ENCODE measurements at places on chromosomes 1 and 21.
A peak's percentile ranks its signal among the peaks of the same experiment; 100 is the strongest.

GRCh38 chr1:161092621-161093028, 3.3 kb upstream of the NECTIN4 start:
- peak; percentile 43 for DNase-seq

GRCh38 chr1:67803380-67804279, 29.6 kb downstream of the GNG12 start:
- DNase-seq = no peak

DNA sequence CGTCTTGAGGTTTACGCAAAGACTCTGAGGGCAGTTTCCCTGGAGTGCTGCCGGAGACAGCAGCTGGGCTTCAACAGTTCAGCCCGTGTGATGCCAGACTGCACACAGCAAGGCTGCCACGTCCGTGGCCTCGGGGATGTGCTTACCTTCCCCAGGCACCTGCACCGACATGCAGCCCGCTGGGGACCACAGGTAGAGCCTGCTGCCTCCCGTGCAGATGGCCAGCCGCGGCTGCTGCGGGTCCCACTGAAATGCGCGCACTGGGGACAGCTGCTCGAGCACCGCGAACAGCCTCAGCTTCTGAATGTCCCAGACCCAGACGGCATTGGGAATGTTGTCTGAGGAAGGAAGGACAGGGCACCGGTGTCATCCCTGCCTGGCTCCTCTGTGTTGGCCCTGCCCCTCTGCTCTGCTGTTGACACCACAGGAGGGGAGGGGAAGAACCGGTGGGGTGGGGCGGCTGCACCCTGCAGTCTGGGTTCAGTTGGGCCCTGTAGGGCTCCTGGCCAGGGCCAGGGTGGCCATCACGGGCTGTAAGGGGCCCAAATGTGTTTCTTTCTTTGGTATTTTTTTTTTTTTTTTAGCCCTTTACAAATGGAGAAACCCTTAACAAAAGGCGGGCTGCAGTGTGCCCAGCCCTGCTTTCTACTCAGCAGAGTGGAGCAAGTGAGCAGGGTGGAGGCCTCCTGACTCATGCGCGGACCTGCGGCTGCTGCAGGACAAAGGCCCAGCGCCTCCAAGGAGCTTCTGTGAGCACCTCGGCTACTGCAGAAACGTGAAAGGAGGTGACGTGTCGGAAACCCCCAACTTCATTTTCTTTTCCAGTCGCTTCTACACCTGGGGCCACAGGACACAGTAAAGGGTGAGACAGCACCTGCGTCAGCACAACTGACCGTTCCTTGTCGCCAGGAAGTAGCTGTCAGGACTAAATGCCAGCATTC, 6.8 kb downstream of the TPRG1L start:
- no peak for DNase-seq

DNA sequence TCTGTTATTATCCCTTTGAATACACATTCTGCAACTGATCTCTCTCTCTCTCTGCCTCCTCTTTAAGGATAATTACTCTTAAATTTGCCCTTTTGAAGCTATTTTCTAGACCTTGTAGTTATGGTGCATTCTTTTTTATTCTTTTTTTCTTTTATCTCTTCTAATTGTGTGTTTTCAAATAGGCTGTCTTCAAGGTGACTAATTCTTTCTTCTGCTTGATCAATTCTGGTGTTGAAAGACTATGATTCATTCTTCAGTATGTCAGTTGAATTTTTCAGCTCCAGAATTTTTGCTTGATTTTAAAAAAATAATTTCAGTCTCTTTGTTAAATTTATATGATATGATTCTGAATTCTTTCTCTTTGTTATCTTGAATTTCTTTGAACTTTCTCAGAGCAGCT, 95.6 kb upstream of the GPR52 start:
- no peak for DNase-seq

GRCh38 chr1:110688514-110688913, 13.8 kb upstream of the KCNA3 start:
- DNase-seq = no peak

DNA sequence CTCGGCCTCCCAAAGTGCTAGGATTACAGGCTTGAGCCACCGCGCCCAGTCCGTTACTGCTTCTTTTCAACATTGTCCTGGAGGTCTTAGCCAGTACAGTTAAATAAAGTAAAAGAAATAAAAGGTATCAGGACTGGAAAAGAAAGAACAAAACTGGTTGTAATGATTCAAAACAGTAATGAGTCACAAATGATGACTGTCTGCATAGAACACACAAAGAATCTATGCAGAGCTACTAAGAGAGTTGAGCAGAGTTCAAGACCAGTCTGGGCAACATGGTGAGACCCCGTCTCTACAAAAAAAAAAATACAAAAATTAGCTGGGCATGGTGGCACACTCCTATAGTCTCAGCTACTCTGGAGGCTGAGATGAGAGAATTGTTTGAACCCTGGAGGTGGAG, 23.4 kb downstream of the BCAR3 start:
- DNase-seq = no peak

DNA sequence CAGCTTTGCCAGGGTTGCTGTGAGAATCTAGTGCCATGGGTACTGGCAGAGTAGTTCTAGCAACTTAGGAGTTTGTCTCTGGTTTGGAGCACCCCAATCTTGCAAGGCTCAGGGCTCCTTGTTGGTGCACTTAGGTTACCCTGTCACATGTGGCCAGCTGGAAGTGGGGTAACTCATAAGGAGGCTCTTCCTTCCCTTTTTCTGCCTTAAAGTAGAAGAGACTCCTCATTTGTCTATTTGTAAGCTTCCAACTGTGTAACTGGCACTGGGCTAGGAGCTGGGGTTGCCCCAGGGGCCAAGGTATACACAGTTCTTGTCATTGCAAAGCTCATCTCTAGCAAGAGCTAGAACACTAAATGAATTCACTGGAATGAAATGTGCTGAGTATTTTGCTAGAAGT, 10.6 kb downstream of the MROH7 start:
- no peak for DNase-seq

- DNase-seq = no peak
Observed at GRCh38 chr1:196649990-196650389, 1.9 kb upstream of the CFH start.

DNA sequence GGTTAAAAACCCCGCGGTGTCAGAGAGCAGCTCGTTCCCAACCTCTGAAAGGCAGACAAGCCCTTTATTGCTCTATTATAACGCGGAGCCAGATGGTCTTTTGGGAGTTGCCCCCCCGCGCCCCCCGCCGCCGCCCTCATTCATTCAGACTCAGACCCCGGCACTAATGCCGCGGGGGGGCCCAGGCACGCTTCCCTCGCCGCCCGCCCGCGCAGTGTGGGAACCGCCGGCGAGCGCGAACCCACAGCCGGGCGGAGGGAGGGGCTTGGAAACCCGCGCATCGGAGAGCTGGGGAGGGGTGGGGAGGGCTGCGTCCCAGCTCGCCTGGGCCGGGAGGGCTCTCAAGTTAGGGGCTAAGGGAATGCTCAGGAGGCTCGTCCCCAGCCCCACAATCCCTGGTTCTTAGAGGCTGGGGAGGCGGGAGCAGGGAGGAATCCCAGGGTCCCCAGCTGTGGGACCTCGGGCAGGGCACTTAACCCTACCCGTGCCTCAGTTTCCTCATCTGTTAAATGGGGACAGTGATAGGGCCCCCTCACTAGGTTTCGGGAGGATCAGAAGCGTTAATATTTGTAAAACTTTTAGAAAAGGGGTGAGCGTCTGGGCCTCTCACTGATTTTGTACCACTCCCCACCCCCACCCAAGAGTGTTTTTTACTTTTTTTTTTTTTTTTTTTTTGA, 10.9 kb upstream of the HES5 start:
- DNase-seq = no peak

GRCh38 chr1:229942501-229942900, 124.5 kb upstream of the GALNT2 start:
- DNase-seq = no peak

GRCh38 chr1:204725821-204726448, 40.4 kb upstream of the LRRN2 start:
- DNase-seq = no peak

GRCh38 chr1:93651695-93652094, 29.9 kb downstream of the BCAR3 start:
- DNase-seq = no peak

- DNase-seq = no peak
Observed at GRCh38 chr1:189431447-189431846, 1046.2 kb downstream of the BRINP3 start.

GRCh38 chr1:110021285-110021684, 13.1 kb upstream of the STRIP1 start:
- no peak for DNase-seq

DNA sequence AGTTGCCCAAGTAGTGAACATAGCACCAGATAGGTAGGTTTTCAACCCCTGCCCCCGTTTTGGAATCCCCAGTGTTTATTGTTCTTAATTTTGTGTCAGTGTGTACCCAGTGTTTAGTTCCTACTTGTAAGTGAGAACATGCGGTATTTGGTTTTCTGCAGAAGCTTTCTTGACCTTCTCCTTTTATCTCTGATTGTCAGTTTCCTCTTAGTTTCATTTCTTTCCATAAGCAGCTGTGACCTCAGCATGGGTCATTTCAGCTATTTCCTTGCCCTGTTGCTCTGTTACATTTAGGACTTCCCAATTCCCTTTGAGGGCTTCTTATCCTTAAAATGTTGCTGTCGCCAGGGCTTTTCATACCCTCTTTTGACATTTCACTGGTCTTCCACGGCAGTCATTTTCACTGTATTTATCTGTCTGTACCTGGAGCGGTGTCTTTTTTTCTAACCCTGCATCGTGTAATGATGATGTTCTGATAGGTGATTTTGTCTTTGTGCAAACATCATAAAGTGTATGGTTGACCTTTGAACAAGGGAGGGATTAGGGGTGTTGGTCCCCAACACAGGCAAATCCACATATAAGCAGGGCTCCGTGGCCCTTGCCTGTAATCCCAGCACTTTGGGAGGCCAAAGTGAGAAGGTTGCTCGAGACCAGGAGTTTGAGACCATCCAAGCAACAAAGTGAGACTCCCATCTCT, 15.0 kb downstream of the ITSN1 start:
- DNase-seq = no peak

DNA sequence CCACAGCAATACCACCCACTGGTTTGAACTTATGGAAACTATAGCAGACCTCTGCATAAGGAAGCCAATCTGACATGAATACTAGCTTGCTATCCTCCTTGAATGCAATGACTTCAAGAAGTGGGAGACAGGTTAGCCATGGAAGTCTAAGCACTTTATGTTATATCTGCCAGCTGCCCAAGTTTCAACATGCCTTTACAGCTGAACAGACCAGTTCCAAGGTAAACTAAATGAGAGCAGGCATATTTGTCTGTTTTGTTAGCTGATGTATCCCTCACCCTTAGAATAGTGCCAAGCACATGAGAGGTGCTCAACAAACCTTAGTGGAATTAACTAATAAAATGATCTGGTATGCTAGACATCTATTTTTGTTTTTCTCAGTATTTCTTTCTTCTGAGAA, 65.1 kb downstream of the ALG14 start:
- DNase-seq = no peak

DNA sequence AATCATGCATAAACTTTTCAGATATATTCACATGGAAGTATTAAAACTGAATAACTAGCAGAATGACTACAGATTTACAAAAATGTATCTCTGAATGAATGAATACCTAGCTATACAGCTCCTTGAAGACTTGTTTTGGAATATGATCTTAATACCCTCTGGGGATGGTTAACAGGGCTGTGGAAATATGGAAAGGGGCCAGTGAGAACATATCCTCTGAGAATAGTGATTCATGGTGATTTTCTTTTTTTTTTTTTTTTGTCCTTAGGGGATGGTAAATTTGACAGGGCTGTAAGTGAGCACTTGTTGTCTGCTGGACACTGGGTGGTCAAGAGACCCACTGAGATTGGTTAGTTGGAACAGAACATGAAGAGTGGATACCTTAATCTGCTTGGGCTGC, 80.7 kb upstream of the HP1BP3 start:
- DNase-seq = no peak

- DNase-seq = no peak
Observed at GRCh38 chr1:12075195-12076114, 12.4 kb downstream of the TNFRSF8 start.

DNA sequence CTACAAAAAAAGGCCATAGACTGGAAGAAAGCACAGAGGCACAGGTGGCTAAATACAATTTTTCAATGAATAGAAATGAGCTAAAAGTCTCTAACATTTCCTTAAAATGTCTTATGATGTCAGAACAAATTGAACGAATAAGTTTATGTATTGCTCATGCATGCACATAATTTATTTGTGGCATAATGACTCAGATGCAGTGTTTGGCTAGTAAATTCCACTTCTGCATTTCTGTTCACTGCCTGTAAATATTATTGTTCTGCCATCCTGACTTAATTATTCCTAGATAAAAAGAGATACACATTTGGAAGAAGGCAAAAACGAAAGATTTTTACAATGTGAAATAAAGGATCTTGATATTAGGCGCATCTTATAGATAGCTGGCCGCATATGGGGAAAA, 26.6 kb upstream of the EXO1 start:
- no peak for DNase-seq

- DNase-seq = no peak
Observed at GRCh38 chr1:89361681-89362080, 2.2 kb upstream of the GBP6 start.
